ENCODE measurements at places on chromosomes 5 and 9.

DNA sequence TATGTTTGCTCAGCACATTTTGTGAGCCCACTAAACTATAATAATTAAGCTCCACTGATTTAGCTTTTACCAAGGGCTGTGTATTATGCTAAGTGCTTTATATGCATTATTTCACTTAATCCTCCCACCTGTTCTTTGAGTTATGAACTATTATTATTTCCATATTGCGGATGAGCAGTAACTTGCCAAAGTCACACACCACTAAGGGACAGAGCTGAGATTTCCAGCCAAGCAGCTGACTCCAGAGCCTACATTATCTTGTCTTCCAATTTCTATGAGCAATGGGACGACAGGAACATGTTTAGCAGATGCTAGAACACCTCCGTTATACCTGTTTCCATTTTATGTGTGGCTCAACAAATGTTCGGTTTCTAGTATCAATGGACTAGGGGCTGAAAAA is 237.5 kb upstream of the PANK3 start:
- no peak for DNase-seq

GRCh38 chr5:41885286-41885685 is 15.1 kb upstream of the OXCT1 start:
- no peak for DNase-seq

GRCh38 chr5:142798099-142798770 is 28.1 kb downstream of the ARHGAP26 start:
- no peak for DNase-seq

DNA sequence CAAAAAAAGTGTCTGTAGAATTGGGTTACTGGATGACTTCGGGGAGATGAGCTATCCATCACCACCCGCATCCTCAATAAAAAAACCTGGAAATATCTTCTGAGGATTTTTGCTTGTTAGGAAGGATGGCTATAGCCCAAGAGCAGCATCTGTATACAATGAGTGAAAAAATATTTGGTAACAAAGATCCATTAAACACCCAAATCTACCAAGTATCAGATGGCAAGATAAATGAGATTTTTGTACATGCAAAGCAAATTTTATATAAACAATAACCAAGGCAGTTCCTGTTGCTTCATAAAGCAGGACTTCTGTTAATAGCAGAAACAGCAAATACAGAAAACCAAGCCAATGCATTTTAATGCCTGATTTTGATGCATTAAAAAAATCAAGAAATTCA is 166.6 kb downstream of the SLC28A3 start:
- DNase-seq: no peak

- DNase-seq: no peak
Observed at GRCh38 chr9:102403514-102403913, 591.6 kb upstream of the CYLC2 start.

DNA sequence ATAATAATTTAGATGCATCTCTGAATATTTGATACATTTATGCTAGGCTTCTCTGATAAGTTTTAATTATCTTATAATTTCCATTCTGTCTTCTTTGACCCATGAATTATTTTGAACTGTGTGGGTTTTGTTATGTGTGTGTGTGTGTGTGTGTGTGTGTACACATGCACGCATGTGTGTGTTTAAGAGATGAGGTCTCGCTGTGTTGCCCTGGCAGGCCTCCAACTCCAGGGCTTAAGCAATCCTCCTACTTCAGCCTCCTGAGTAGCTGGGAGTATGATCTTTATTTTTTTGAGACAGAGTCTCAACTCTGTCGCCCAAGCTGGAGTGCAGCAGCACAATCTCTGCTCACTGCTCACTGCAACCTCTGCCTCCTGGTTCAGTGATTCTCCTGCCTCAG is 75.4 kb downstream of the NDUFAF2 start:
- DNase-seq: no peak

- no peak for DNase-seq
Observed at GRCh38 chr9:76374783-76375559, 19.3 kb downstream of the RFK start.

GRCh38 chr9:114988962-114989599 is 58.7 kb upstream of the TNFSF8 start:
- no peak for DNase-seq

- DNase-seq: no peak
Observed at GRCh38 chr5:110790673-110791072, 51.9 kb downstream of the SLC25A46 start.

- DNase-seq: no peak
Observed at GRCh38 chr9:91681461-91682305, 258.1 kb upstream of the NFIL3 start.

GRCh38 chr5:176652136-176652535 is 4.9 kb downstream of the TSPAN17 start:
- DNase-seq: no peak

DNA sequence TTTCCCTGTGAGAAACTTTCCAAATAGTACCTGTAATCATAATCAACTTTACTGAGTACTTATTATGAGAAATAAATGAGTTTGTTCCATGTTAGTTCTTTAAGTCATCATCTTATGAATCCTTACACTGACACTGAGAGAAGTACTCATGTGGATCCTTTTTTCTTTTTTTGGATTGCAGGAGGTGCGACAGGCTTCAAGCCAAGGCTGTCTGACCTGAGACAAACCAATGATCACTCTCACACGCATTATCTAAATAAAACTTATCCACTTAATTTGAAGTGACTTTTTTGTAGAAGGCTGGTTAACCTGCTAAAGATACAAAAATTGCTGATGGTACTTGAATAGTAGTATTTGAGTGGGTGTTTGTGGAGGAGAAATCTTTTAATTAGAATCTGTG is 39.5 kb downstream of the JAKMIP2 start:
- no peak for DNase-seq

DNA sequence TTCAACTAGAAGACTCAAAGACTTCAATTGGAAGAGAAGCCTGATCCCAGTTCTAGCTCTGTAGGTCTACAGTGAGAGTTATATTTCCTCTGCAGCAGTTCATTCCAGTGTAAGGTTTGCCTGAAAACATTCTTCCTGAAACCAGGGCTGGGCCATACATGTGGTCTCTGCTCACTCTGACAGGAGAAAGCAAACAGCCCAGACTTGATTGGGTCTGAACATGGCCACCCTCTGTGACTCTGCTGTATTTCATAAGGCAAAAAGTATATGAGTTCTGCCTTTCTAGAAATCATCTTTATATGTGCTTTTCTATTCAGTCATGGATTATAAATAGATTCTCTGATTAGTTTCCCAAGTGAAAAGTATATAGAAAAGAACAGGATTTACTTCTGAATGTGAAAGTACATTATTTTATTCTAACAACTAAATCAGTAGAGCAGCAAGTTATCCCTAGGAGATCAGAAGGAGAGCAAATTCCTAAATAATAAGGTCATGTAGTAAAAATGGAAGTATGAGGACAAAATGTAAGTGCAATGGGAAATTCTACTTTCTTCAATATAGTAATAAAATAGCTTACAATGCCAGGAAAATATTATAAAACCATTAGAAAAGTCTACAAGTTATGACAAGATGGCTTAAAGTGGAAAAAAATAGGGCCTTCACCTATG is 144.3 kb downstream of the EFNA5 start:
- DNase-seq: no peak

DNA sequence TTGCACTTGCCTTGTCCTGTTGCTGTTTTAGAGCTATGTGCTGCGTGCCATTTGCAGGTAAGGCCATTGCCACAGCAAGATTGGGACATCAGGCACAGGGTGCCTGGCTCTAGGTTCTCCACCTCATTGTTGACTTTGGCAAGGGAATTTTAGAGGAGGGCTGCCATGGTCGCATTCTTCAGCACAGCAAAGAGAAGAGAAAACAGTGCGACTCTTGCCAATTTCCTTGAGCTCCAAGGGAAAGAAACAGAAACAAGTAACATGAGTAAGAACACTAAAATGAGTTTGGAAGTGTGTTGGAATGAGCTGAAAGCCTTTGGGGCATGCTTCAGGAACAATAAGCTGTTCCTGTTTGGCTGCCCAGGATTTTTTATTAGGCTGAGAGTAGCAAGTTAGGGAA is 188.1 kb upstream of the IL12B start:
- no peak for DNase-seq

GRCh38 chr5:42285230-42285629 is 138.0 kb upstream of the GHR start:
- no peak for DNase-seq

GRCh38 chr9:13082796-13083195 is 196.7 kb downstream of the MPDZ start:
- no peak for DNase-seq

DNA sequence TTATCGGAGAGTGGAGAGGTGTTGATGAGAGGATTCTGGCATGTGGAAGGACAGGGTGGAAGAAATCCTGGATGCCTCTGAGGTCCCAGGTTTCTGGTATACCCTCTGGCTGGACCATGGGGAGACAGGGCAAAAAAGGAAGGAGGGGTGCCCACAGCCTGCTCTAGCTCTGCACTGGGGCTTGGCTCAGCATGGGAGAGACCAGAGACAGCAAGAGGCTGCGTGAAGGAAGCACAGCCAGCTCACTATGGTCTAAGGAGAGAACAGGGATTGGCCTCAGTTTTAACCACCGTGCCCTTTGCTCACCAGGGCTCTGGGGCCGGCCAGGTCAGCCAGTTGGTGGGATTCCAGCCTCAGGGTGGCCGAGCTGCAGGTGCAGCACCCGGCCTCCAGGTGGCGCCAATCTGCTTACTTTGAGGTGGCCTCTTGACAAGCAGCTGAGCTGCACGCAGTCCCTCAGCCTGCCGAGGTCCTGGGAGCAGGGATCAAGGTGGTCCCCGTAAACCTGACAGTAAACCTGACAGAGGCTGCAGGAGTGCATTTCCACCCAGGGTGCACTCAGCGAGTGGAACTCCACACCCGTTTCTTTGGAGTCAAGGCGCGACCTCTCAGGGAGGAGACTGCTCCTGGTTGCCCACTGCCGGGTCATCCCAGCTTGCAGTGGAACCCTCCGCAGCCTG is 25.0 kb upstream of the SPTLC1 start:
- no peak for DNase-seq
